Type B pancreatic cell (in vitro differentiated cells): ENCODE measurements at places on chromosomes 1 and 21.

DNA sequence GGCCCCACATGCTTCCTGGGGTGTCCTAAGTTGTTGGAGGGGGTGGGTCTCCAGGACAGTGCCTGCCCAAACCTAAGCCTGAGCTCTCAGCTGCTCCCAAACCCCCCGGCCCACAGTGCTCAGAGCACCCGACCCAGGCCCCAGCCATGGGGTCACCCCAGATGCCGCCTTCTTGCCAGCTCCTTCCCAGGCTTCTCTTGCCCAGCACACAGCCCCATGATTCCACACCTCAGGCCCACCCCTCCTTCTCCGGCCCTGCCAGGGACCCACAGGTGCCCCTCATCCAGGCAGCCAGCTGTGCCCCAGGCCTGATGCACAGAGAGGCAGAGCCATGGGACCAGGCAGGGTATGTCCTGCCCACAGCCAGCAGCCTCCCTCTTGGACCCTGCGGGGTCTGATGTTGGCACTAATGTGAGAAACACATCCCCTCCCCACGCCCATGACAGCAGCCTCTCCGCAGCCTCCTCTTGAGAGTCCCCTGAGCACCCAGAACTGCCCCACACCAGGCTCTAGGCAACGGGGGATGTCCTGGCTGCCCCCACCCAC lies 4.9 kb downstream of the WNT9A start:
- no peak overlapping the region for H3K4me3 ChIP-seq
- peaks cover 6% of the 10 kb centered on the region for H3K36me3 ChIP-seq
- peaks cover 11% of the 10 kb centered on the region for H3K27me3 ChIP-seq
- peak; percentile 65 for DNase-seq

DNA sequence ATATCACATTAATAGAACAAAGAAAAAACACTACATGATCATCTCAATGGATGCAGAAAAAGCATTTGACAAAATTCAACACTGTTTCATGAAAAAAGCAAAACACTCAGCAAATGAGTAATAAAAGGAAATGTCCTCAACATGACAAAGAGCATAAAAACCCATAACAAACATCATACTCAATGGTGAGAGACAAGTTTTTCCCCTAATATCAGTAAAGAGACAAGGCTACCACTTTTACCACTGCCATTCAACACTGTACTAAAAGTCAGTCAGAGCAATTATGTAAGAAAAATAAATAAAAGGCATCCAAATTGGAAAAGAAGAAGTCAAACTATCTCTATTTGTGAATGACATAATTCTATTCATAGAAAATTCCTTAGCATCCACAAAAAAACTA lies 64.3 kb downstream of the ZNF644 start:
- no peaks in the 10 kb centered on the region for H3K27me3 ChIP-seq
- no peaks in the 10 kb centered on the region for H3K4me1 ChIP-seq
- no peak overlapping the region for H3K4me3 ChIP-seq

DNA sequence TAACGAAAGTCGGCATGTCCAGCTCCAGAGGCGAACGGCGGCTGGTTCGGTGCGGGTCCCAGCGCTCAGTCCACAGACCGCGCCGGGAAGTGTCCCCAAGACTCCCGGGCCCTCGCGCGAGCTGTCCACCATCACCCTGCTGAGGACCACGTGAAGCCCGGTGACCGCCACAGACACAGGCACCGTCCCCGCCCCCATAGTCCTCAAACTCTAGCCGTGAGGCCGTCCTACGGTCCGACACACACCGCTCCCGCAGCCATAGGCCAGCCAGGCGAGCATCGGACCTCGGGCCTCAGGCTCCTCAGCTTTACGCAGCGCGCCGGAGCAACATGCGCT lies 535 bp downstream of the SETD4 start:
- no peaks in the 10 kb centered on the region for H3K27me3 ChIP-seq
- peak overlapping the region; percentile 97 for H3K4me3 ChIP-seq
- DNase-seq = no peak
- H3K4me1 ChIP-seq = peaks cover 8% of the 10 kb centered on the region

DNA sequence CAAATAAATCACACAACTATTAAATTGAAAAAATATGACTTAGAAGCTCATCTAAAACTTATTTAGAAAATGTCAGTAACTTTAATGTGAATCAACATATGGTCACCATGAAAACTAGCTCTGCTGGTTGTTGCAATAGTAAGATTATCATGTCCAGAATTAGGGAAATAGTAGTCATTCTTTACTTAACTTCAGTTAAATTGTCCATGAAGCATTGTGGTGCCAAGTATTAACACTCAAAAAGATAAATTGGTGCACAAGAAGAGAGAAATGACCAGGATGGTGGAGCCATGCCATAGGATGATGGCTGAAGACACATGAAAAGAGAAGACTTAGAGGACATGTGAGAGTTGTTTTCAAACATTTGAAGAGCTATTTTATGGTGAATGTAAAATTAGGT lies 130.2 kb upstream of the PTGFR start:
- DNase-seq = no peak
- H3K27ac ChIP-seq = no peak overlapping the region
- peaks cover 3% of the 10 kb centered on the region for H3K27me3 ChIP-seq

- no peak for DNase-seq
- no peaks in the 10 kb centered on the region for H3K27me3 ChIP-seq
- peaks cover 26% of the 10 kb centered on the region for H3K4me1 ChIP-seq
- H3K36me3 ChIP-seq = peaks cover 31% of the 10 kb centered on the region
- no peak overlapping the region for H3K4me3 ChIP-seq
These were observed 4.7 kb downstream of the AGPAT3 start for GRCh38 chr21:43869486-43870325.

- H3K4me1 ChIP-seq = peaks cover 10% of the 10 kb centered on the region
- H3K27ac ChIP-seq = peak within 1 kb of the TSS; percentile 53
- no peaks in the 10 kb centered on the region for H3K36me3 ChIP-seq
These were observed at the start of gene GPA33 for GRCh38 chr1:167090314-167090942. Gene GPA33, minus strand, starts transcription at chr1:167090377. Its CDS starts 90 bp downstream, at chr1:167090287.

DNA sequence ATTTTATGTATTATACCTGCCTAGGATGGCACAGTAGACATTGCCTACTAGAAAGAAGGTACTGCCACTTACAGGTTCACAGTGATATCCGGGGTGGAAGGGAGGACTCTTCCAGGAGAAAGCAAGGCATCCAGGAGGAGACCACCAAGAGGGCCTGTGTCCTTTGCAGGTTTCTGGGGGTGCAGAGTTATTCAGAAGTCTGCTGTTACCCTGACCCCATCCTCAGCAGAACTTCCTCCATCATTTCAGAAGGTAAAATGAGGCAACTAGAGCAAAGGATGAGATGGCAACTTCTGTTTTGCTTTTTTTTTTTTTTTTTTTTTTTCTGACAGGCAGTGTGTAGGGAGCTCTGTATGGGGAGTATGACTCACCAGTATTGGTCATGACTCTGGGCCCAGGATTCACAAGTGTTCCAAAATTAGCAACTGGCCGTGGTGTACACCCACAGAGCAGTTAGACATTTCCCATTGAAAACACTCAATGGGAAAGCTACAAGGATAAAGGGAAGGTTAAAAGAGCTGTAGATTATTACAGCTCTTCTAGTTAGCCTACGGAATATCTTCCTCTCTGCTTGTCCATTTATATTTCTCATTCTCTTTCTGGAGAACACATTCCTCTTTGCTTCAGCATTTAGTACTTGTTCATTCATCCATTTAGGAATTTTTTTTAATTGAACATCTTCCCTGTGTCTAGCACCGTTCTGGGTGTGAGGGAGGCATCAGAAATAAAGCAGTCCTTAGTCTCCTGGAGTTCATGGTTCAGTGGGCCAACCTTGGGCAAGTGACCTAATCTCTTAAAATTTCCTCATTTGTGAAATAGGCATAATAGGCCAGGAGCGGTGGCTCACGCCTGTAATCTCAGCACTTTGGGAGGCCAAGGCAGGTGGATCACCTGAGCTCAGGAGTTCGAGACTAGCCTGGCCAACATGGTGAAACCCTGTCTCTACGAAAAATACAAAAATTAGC lies 50.5 kb upstream of the PPP2R5A start:
- H3K4me3 ChIP-seq = no peak overlapping the region
- no peak for DNase-seq
- H3K27me3 ChIP-seq = no peaks in the 10 kb centered on the region
- no peaks in the 10 kb centered on the region for H3K36me3 ChIP-seq
- peak overlapping the region; percentile 2 for H3K27ac ChIP-seq

- no peak for DNase-seq
- H3K36me3 ChIP-seq = no peaks in the 10 kb centered on the region
- H3K27me3 ChIP-seq = peaks cover 7% of the 10 kb centered on the region
These were observed 154.2 kb downstream of the CNIH3 start for GRCh38 chr1:224770336-224770693.

- DNase-seq = no peak
- no peak overlapping the region for H3K4me3 ChIP-seq
- peaks cover 9% of the 10 kb centered on the region for H3K4me1 ChIP-seq
- no peaks in the 10 kb centered on the region for H3K36me3 ChIP-seq
- no peak overlapping the region for H3K27ac ChIP-seq
These were observed 8.8 kb downstream of the PCP4L1 start for GRCh38 chr1:161267321-161267720.

DNA sequence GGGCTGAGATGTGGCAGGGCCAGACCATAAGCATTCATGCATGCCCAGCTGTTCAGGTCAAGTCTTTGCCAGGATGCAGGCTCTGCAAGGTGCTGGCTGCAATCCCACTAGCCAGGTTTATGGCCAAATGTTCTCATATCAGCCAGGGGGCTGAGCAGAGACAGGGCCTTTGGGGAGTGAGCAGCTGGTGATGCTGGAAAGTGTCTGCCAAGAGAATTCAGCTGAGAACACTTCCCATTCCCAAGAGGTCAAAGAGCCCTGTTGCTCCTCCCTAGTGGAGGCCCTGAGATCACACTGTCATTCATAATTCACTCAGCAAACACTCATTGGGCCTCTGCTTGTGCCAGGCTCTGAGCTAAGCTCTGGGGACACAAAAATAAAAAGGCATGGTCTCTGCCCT lies 150.3 kb downstream of the DMRTA2 start:
- H3K4me3 ChIP-seq = no peak overlapping the region
- no peak for DNase-seq
- peaks cover 6% of the 10 kb centered on the region for H3K4me1 ChIP-seq
- H3K27ac ChIP-seq = no peak overlapping the region
- H3K27me3 ChIP-seq = peaks cover 11% of the 10 kb centered on the region

DNA sequence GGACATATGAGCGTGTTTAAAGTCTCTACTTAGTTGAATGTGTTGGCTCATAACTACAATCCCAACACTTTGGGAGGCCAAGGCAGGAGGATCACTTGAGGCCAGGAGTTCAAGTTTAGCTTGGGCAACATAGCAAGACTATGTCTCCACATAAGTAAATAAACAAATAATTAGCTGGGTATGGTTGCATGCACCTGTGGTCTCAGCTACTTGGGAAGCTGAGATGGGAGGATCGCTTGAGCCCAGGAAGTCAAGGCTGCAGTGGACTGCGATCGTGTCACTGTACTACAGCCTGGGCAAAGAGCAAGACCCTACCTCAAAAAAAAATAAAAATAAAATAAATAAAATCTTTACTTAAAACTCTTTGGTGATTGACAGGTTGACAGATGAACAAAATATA lies 13.0 kb upstream of the PDIK1L start:
- H3K36me3 ChIP-seq = no peaks in the 10 kb centered on the region
- H3K4me1 ChIP-seq = peaks cover 22% of the 10 kb centered on the region
- DNase-seq = no peak
- H3K27ac ChIP-seq = no peak overlapping the region

- no peaks in the 10 kb centered on the region for H3K36me3 ChIP-seq
- H3K27ac ChIP-seq = no peak overlapping the region
- no peak overlapping the region for H3K4me3 ChIP-seq
- no peaks in the 10 kb centered on the region for H3K4me1 ChIP-seq
- no peaks in the 10 kb centered on the region for H3K27me3 ChIP-seq
- DNase-seq = no peak
These were observed 213.0 kb upstream of the CACYBP start for GRCh38 chr1:174786760-174787159.

GRCh38 chr1:35564037-35564883 lies 6.7 kb downstream of the NCDN start:
- no peak for DNase-seq
- peaks cover 10% of the 10 kb centered on the region for H3K27me3 ChIP-seq
- H3K27ac ChIP-seq = no peak overlapping the region
- H3K4me1 ChIP-seq = peaks cover 13% of the 10 kb centered on the region
- peaks cover 5% of the 10 kb centered on the region for H3K36me3 ChIP-seq

- H3K27ac ChIP-seq = no peak overlapping the region
- no peaks in the 10 kb centered on the region for H3K4me1 ChIP-seq
- no peaks in the 10 kb centered on the region for H3K36me3 ChIP-seq
- H3K4me3 ChIP-seq = no peak overlapping the region
These were observed 576.2 kb downstream of the NEGR1 start for GRCh38 chr1:71706029-71706671.

DNA sequence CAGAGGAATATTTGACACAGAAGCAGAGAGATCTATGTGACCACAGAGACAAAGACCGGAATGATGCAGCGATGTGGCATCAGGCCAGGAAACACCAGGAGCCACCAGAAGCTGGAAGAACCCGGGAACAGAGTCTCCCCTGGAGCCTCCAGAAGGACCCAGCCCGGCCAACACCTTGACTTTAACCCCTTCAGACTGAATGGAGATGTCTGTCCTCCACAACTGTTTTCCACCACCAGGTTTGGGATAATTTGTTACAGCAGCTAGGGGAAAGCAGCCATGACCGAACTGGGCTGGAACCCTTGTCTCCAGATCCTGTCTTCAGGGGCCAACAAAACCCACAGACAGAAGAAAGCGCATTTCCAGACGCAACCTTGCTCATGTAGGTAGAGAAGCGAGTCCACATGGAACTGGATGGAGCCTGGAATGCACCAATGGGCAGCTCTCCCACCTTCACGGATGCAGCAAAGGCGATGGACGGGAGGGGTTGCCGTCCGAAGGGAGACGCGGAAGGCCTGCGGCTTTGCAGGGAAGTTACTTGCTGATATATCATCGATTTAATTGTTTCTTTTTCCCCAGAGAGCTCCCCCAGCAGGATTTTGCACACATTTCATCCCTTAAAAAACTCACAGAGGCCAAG lies 396.6 kb downstream of the NPHP4 start:
- no peak overlapping the region for H3K4me3 ChIP-seq
- H3K27me3 ChIP-seq = peaks cover 6% of the 10 kb centered on the region
- DNase-seq = peak; percentile 34

GRCh38 chr21:32578107-32578691 lies 7.1 kb downstream of the TCP10L start:
- peaks cover 21% of the 10 kb centered on the region for H3K27me3 ChIP-seq
- H3K4me3 ChIP-seq = no peak overlapping the region
- no peaks in the 10 kb centered on the region for H3K36me3 ChIP-seq
- no peak overlapping the region for H3K27ac ChIP-seq

DNA sequence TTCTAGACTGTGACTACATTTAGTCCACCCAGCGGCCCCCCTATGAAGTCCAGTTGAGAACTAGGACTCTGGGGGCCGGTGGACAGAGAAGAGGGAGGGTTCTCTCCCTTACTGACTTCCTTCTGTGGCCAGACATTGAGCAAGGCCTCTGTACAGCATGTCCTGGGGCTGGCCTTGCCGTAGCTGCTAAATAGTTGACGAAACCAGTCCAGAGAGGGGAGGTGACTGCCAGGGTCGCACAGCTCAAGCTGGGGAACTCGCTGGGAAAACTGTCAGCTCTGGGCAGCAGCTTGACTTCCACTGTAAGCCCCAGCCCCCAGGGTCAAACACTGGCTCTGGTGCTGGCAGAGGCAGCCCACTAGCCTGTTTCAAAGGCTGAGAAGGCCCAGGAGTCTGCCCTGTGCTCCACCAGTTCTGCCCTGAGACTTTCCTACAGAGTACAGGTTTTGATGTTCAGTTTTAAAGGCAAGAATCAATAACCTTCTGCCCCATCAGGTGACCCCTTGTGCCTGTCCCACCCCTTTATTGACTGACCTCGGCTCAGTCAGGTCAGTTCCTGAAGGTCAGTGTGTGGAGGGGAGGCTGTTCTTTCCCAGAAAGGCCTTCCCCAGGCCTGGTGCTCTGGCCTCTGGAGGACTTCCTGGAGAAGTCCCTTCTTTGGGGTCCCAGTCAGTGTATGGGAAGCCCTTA lies 14.1 kb downstream of the PCSK9 start:
- no peaks in the 10 kb centered on the region for H3K27me3 ChIP-seq
- no peak overlapping the region for H3K27ac ChIP-seq
- DNase-seq = no peak
- H3K4me3 ChIP-seq = no peak overlapping the region
- no peaks in the 10 kb centered on the region for H3K36me3 ChIP-seq
